Thyroid gland (tissue), 4 donors: ENCODE measurements at places on chromosomes 3 and 15.

- no peak for DNase-seq
These were observed 928.2 kb downstream of the EPHA3 start for GRCh38 chr3:90035643-90036042.

- peak; percentile 81 for DNase-seq
These were observed 836.2 kb downstream of the AGBL1 start for GRCh38 chr15:86915811-86916331.

DNA sequence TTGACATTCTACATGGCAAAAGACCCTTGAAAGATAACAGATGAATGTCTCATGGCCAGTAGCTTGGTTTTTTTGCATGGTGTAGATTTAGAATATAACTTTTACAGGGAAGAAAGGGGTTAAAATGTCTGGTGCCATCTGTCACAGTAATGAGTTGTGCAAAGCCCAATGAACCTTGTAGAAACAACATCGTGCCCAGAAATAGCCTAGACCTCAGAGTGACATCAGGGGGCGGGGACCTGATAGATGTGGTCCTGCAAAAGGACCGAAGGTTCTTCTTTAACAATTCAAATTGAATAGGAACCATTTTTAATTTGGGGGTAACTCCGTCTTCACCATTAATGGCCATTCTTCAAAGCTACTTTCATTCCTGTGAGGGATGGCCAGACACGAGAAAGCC lies 254.1 kb upstream of the CTDSPL start:
- no peak for DNase-seq

GRCh38 chr3:71104556-71104955 lies 479.0 kb downstream of the FOXP1 start:
- DNase-seq: no peak

- no peak for DNase-seq
These were observed 631 bp upstream of the PRICKLE2 start for GRCh38 chr3:64225695-64226499.

- no peak for DNase-seq
These were observed 17.0 kb upstream of the AVEN start for GRCh38 chr15:34055868-34056595.

DNA sequence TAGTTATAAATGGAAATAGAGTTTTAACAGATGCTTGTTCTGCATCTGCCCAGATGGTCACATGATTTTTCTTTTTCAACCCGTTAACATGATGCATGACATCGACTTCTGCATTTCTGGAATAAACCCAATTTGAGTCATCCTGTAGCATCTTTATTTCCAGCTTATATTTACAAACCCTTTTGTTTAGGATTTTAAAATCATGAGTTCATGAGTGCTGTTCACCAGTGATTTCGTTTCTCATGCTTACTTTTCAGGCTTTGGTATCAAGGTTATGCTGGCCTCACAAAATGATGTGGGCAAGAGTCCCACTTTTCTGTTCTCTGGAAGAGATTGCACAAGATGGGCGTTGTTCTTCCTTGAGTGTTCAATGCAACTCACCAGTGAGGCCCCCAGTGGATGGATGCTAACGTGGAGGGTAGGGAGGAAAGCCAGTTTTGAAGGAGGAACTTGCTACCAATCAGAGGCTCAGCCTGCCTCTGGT lies 5.2 kb downstream of the HRH1 start:
- no peak for DNase-seq

DNA sequence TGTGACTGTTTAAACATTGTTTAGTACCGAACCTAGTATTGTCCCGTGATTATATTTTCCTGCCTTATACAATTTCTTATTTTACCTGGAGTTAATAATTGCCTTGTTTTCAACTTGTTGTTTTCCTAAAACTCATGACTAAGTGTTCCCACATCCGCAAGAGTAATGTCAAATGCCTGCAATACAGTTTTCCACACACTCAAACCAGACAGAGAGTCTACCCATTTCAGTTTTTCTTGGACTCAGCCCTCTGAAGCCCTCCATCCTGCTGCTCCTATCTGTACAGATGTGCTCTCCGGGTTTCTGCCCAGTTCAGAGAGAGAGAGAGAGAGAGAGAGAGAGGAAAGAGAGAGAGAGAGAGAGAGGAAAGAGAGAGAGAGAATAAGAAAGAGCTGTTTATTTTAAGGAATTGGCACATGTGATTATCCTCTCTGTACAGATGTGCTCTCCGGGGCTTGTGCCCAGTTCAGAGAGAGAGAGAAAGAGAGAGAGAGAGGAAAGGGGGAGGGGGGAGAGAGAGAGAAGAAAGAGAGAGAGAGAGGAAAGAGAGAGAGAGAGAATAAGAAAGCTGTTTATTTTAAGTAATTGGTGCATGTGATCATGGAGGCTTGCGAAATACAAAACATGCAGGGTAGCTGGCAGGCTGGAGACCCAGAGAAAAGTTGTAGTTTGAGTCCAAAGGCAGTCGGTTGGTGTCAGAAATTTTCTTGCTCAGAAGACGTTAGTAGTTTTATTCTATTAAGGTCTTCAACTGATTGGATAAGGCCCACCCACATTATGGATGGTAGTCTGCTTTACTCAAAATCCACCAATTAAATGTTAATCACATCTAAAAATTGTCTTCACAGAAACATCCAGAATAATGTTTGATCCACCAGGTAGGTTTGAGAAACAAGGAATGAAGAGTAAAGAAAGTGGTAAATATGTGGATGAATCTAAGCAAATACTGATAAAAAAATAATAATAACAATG lies 104.1 kb upstream of the GOLGA8J start:
- DNase-seq: no peak
